ENCODE measurements at places on chromosomes 16 and 17. TPM values are rescaled to one million over a fixed set of nuclear protein-coding genes. Genes with fewer than 3 reads are reported as not detected.

DRC3 gene
- total RNA-seq: 0.67 TPM

- H3K4me3 ChIP-seq: peak overlapping the region; percentile 75
- H3K27me3 ChIP-seq: peaks cover 37% of the 10 kb centered on the region
- no peaks in the 10 kb centered on the region for H3K36me3 ChIP-seq
- peak overlapping the region; percentile 14 for H3K27ac ChIP-seq
- DNase-seq: no peak
- H3K4me1 ChIP-seq: peaks cover 72% of the 10 kb centered on the region
Observed at GRCh38 chr17:42675965-42676423, 800 bp downstream of the PLEKHH3 start.

GRCh38 chr16:70495425-70496182, 27.8 kb downstream of the COG4 start:
- H3K27ac ChIP-seq: no peak overlapping the region
- H3K4me3 ChIP-seq: no peak overlapping the region
- H3K36me3 ChIP-seq: peaks cover 43% of the 10 kb centered on the region
- H3K4me1 ChIP-seq: peaks cover 4% of the 10 kb centered on the region

DNA sequence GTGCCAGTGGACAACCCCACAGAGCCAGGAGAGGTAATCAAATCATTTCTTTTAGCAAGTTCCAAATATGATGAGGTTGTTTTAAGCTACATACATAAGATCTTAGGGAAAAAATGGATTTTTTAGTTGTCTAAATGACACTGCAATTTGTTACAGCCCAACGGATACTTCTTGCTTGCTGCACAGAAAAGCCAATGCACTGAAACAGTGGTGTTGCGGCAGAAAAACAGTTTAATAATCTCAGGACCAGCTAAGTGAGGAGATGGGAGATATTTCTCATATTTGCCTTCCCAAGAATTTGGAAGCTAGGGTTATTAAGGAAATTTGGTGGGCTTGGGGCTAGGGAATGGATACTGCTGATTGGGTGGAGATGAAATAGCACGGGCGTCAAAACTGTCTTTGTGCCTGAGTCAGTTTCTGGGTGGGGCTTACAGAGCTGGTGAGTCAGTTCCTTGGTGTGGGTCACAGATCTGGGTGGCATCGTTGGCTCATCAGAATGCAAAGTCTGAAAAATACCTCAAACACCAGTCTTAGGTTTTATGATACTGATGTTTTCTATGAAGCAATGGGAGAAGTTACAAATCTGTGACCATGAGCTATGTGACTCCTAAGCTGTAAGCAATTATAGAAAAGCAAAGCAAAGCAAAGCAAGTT, 255.4 kb downstream of the IRX3 start:
- DNase-seq: no peak
- no peaks in the 10 kb centered on the region for H3K36me3 ChIP-seq
- H3K27ac ChIP-seq: no peak overlapping the region

- no peak for DNase-seq
- H3K36me3 ChIP-seq: peaks cover 42% of the 10 kb centered on the region
- H3K4me1 ChIP-seq: peaks cover 80% of the 10 kb centered on the region
- no peak overlapping the region for H3K27ac ChIP-seq
Observed at GRCh38 chr17:80267391-80267790, 6.7 kb downstream of the RNF213 start.

DNA sequence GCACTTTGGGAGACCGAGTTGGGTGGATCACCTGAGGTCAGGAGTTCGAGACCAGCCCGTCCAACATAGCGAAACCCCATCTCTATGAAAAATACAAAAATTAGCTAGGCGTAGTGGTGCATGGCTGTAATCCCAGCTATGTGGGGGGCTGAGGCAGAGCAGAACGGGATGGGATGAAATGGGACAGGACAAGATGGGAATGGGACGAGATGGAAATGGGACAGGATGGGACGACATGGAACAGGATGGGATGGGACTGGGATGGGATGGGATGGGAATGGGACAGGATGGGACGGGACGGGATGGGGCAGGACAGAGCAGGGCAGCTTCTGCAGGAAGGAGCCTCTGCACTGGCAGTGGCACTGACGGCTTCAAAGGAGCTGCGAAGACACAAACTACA, 106.1 kb downstream of the ANKRD11 start:
- no peak overlapping the region for H3K4me3 ChIP-seq
- no peaks in the 10 kb centered on the region for H3K27me3 ChIP-seq
- no peaks in the 10 kb centered on the region for H3K36me3 ChIP-seq
- H3K27ac ChIP-seq: no peak overlapping the region

DNA sequence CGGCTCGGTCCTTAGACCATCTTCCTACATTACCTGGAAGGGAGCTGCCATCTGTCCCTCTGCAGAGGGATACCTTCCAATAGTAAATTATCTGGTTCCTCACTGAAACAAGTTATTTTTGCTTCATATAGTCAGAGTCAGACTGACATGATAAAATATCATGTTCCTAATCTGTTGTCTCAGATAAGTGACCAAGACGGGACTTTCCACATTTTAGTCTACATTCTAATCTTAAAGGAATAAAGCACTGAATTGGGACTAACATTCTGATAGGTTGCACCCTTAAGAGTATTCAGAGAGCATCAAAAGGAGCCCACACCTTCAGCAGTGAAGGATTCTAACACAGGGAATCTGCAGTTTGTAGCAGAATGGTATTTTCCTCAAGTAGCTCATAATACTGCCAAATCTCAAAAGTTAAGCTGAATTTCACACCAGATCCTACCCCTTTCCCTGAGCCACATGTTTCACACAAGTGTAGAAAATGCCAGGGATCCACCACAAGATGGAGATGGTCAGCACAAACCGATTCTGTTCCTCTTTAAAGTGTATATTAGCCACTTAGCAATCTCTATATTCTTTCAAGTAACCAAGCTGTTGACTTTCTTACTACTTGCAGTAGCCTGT, 13.4 kb downstream of the GINS2 start:
- DNase-seq: no peak
- H3K4me1 ChIP-seq: peaks cover 2% of the 10 kb centered on the region
- H3K4me3 ChIP-seq: no peak overlapping the region

GRCh38 chr17:27954548-27955495, 61.7 kb upstream of the LYRM9 start:
- no peaks in the 10 kb centered on the region for H3K4me1 ChIP-seq
- H3K27me3 ChIP-seq: no peaks in the 10 kb centered on the region
- no peak overlapping the region for H3K27ac ChIP-seq
- H3K4me3 ChIP-seq: no peak overlapping the region
- DNase-seq: no peak

DNA sequence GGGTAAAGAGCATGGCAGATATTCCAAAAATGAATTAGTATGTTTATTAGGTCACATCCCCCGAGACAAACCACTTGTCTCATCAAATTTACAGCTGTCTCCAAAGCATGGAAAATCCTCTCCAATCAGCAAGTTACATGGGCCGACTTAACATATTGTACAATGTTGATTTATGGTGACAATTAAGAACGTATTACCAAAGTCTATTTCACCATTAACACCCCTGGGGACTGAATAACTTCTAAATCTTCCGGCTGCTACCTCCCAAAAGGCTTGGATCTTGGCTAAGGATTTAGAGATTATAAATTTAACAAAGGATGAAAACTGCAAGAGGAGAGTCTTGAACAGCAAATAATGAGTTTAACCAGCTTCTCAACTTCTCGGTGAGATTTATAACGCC, 311.9 kb downstream of the NPIPA8 start:
- H3K4me3 ChIP-seq: no peak overlapping the region
- H3K4me1 ChIP-seq: no peaks in the 10 kb centered on the region
- DNase-seq: no peak
- H3K27me3 ChIP-seq: no peaks in the 10 kb centered on the region
- H3K27ac ChIP-seq: no peak overlapping the region

- no peak for DNase-seq
- peaks cover 13% of the 10 kb centered on the region for H3K4me1 ChIP-seq
- H3K36me3 ChIP-seq: no peaks in the 10 kb centered on the region
- H3K4me3 ChIP-seq: no peak overlapping the region
Observed at GRCh38 chr16:57892041-57892440, 78.9 kb downstream of the CNGB1 start.

DNA sequence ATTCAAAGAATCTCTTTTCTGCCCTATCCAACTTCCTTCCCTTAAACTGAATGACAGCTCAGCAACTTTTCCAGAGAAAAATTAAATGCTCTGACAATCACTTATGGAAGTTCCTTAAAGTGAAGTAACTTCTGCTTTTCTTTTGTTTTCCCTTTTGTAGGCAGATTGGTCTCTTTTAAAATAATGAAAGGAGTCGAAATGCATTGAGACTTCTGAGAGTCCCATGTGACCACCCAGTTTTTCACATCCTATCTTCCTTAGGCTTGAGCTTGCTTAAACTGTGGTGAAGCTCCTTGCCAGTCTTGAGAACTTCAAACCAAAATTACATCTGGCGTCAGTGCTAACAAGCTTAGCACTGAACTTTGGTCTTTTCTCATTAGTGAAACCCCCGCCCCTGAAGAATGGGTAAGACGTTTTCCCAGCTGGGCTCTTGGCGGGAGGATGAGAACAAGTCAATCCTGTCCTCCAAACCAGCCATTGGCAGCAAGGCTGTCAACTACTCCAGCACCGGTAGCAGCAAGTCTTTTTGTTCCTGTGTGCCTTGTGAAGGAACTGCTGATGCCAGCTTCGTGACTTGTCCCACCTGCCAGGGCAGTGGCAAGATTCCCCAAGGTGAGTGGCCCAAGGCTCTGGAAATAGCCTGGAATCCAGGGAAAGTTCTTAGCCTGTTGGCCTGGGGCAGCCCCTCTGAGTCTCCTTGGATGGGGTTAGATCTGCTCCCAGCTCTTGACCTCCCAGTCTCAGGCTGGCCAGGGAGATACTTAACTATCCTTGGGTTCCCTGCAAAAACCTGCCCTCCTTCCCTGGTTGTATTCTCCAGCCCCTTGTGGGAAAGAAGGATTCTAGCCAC, 1.2 kb downstream of the TMEM106A start:
- peak overlapping the region; percentile 86 for H3K4me3 ChIP-seq
- DNase-seq: no peak
- peaks cover 9% of the 10 kb centered on the region for H3K36me3 ChIP-seq
- no peaks in the 10 kb centered on the region for H3K27me3 ChIP-seq
- H3K27ac ChIP-seq: peak overlapping the region; percentile 87
- peaks cover 22% of the 10 kb centered on the region for H3K4me1 ChIP-seq

GRCh38 chr16:81451753-81452680, 7.4 kb downstream of the CMIP start:
- no peak overlapping the region for H3K27ac ChIP-seq
- H3K36me3 ChIP-seq: no peaks in the 10 kb centered on the region
- H3K4me1 ChIP-seq: peaks cover 63% of the 10 kb centered on the region
- peak; percentile 24 for DNase-seq

GRCh38 chr17:51901242-51901641, 257.3 kb downstream of the CA10 start:
- H3K36me3 ChIP-seq: no peaks in the 10 kb centered on the region
- H3K27ac ChIP-seq: no peak overlapping the region
- no peak overlapping the region for H3K4me3 ChIP-seq
- no peaks in the 10 kb centered on the region for H3K4me1 ChIP-seq

All from CD4-positive, alpha-beta memory T cell (primary cell).